ENCODE measurements at places on chromosomes 16 and 17.

- no peak for DNase-seq
These were observed 63.2 kb upstream of the GSE1 start for GRCh38 chr16:85549766-85550421.

GRCh38 chr16:70391881-70392481 lies 45.3 kb downstream of the DDX19A start:
- peak; percentile 81 for DNase-seq

GRCh38 chr16:67154578-67155294 lies 3.9 kb upstream of the B3GNT9 start:
- no peak for DNase-seq

DNA sequence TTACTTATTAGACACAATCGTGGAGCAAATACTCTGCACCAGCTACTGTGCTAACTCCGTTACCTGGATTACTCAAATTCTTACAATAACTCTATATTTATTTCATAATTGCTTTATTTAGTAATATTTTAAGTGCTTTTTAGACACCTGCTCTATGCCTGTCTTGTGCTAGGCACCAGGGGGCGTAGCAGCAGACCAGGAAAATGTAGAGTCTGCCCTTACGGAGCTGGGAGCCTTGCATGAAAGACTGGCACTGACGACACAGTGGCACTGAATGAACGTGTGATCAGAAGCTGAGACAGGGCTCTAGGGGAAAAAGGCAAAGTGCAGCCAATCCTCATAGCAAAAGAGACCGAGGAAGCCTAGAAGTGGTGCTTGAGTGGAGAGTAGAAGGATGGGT lies 486.5 kb downstream of the CDH13 start:
- DNase-seq: no peak
